ENCODE measurements at places on chromosomes 3 and 15.
A peak's percentile ranks its signal among the peaks of the same experiment; 100 is the strongest.

DNA sequence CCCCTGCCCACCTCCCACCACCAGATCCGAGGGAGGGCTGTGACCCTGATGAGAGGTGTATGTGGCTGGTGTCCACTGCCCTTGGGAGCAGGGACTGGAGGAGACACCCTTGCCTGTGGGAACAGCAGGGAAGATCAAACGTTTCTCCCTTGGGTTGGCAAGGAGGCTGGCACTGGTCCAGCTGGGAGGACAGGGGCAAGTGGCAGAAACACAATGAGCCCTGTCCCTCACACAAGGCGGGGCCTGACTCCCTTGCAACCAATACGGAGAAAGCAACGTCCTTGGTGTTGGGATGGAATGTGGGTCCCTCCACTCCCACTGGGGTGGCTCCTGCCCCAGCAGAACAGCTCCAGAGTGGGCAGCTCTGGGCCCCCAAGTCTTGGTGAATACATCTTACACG, 5.2 kb downstream of the HYAL2 start:
- no peak for DNase-seq

DNA sequence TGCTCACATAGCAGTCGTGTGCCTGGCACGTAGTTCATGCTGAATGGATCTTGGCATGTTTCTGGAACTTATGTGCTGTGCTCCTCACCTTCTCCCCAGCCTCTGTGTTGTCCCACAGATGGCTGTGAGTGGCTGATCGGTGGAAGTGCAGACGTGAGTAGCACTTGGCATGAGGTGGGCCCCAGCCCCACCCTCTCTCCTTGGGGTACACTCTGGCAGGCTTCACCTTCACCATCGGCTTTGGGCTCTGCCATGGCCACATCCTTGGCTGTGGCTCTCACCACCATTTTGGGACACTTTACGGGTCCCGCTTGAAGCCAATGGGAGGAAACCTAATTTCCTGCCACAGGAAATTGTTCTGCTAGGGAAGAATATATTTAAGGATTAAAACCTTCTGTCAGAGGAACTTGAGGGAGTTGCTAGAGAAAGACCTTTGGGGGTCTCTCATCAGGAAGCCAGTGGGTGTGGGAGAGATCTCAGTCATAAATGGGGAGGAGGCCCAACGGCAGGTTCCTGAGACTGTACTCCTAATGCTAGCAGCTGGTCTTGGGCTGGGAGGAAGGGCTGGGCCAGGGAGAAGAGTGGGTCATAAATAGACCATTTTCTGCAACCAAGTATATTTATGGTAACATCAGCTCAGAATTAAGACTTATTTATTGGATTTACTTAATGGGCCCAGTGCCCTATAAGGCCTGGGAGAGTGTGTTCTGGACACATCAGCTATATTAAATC, 92.3 kb downstream of the SMAD3 start:
- DNase-seq: no peak

GRCh38 chr3:85576091-85576690, 617.4 kb downstream of the CADM2 start:
- peak; percentile 59 for DNase-seq

DNA sequence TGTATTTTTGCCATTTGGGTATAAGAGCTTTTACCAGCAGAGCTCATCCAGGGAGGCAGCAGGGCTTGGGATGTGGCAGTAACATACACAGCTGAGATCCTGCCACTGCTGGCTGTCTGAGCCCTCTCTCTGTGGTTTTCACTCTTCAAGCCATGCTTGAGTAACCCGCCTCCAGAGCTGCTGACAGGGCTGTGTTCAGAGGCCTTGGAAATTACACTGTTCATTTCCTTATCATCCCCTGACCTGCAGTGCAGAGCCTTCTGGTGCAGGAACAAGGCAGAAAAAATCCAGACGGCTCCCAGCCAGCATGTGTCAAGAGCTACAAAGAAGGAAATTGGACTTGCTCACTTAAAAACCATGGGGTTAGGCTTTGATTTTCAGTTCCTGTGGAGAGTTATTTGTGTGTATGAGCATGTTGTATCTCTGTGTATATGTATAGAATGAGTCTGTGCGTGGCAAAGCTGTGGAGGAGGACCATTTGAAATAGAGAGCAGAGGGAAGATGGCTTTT, 47.0 kb downstream of the ZNF609 start:
- peak; percentile 76 for DNase-seq

- DNase-seq: no peak
These were observed 49.7 kb downstream of the TMEM39A start for GRCh38 chr3:119413603-119414280.

DNA sequence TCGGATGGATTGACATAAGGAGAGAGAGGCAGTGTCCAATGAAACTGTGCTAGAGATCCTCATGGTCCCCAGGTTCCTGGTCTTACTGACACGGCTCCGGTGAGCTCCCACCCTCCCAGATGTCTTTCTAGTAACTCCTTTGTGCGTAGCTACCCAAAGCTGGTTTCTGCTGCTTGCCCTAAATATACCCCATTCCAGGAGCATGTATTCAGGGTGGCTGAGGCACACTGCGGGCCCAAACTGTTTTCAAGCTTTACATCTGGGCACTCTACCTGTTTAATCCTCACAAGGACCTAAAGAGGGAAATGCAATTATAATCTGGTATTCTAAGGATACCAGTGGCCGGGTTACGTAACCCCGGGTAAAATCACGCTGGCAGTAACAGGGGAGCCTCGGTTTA, 161.2 kb upstream of the NSMCE3 start:
- no peak for DNase-seq

GRCh38 chr3:139104062-139104461, 59.4 kb upstream of the PRR23C start:
- no peak for DNase-seq

GRCh38 chr3:13780432-13781176, 99.3 kb downstream of the WNT7A start:
- DNase-seq: no peak

DNA sequence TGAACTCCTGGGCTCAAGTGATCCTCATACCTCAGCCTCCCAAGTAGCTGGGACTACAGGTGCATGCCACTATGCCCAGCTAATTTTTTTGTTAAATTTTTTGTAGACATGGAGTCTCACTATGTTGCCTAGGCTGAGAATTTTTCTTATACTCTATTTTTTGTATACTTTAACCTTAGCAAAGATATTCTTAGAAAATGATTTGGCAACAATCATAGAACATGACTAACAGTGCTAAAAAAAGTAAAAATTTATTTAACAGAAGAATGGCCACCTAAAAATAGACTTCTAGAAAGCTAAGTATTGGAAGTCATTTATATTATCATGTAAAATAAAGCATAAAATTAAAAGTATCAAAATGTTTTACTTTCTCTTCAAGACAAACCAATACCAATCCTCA, 322.3 kb downstream of the PLCL2 start:
- DNase-seq: peak; percentile 19

DNA sequence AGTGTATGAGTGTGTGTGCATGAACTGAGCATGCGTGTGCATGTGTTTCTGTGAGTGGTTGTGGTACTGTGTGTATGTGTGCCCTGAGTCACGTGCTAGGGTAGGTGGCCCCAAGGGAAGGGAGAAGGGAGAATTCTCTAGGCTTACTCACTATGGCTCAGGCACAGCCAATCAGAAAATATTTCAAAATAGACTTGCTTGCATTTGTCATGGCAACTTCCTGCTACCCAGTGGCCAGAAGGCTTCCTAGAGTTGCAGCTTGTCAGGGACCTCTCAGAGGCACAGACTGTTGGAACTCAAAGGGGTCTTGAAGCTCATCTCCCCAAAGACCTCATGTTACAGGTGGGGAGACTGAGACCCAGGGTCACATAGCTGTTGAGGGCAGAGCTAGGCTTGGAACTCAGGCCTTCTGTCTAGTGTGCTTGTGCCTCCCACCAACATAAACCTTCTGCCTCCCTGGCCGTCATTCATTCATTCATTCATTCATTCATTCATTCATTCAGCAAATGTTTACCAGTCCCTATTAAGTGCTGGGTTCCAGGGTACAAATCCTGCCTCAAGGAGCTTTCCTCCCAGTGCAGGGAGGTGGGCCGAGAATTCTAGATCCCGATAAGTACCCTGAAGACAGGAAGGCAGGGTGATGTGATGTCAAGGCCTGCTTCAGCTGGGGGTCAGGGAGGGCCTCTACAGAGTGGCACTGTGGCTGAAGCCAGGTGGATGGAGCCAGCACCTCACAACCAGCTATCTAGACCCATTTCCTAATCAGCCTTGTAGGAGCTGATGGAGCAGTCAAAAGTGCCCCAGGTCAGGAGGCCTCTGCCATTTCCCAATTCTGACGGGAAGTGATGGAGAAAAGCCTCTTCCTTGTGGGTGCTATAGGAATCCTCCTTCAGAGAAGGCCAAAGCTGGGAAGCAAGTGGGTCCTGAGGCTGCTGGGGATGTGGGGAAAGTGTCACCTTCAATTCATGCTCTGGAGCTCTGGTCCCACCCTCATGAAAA, 10.9 kb upstream of the RFT1 start:
- peak; percentile 72 for DNase-seq

DNA sequence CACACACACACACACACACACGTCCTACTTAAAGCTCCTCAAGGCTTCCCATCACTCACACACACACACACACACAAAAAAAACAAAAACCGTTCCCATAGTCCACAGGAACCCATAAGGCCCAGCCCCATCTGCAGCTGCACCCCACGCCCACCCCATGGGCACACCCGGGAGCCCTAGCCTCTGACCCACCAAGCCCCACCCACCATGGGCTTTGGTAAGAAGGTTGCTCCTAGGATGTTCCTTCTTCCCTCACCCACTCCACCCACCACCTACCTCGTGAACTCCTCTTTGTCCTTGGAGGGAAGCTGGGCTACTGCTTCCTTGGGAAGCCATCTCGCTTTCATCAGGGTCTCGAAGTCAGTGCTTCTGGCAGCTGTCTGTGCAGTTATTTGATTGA, 115.1 kb downstream of the TPRA1 start:
- no peak for DNase-seq

- DNase-seq: peak; percentile 14
These were observed 23.3 kb upstream of the NFKBIZ start for GRCh38 chr3:101825904-101826445.

DNA sequence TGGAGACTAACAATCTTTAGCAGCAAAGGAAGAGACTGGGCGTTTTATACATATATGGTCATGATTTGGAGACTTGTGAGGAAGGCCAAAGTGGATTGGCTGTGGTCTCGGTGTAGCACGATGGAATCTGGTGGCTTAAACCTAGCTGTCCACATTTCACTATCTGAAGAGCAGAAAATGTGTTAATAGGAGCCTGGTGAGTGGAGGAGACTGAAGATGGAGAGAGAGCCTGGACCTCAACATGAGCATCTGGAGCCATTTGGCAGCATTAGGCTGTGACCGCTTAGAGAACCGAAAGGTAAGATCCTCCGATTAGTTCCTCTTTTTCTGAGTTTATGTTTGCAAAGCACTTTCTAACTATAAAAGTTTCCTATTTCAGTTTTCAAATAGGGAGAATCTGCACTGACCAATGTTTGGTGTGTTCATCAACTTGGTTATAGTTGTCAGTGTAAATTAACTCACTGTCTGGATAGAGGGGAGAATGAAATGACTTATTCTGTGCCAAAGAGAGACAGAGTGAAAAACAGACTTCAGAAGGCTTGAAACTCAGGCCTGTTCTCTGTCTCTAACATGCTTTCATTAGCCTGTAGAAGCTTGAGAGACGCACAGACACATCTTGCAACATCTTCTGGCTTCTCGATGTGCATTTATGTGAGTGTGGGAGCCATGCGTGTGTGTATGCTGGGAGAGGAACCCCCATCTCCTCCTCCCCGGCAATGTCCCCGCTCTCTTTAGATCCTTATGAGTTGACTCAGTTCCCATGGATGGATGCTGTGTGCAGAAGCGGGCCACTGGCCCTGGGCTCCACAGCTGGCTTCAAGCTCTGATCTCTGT, 244.7 kb upstream of the TBL1XR1 start:
- DNase-seq: no peak

GRCh38 chr3:186400662-186401061, 38.6 kb upstream of the DGKG start:
- no peak for DNase-seq

Data from GM03348 (cell line).